Central memory CD8-positive, alpha-beta T cell (primary cell): ENCODE measurements at places on chromosomes 6 and 20.

DNA sequence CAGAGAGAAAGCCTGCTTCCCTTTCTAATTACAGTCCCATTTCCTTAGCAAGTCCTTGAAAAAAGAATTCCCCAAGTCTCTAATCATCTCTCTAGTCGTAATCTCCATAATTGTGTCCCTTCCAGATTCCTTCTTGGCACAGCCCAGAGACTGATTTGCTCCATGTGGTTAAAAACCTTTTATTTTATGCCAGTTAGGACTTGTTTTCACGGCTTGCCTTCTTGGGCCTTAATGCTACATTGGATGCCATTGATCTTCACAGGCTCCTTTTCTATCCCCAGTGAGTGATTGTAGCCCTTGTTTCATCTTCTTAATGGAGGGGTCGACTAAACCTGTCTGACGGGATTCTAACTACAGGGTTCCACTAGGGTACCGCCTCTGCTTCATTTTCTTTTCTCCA, 650.6 kb upstream of the ARID1B start:
- DNase-seq: no peak

- no peak for DNase-seq
Measured at GRCh38 chr6:66662721-66663507, 955.9 kb upstream of the EYS start.

- no peak for DNase-seq
Measured at GRCh38 chr6:21594416-21595281, 1.1 kb downstream of the SOX4 start.

DNA sequence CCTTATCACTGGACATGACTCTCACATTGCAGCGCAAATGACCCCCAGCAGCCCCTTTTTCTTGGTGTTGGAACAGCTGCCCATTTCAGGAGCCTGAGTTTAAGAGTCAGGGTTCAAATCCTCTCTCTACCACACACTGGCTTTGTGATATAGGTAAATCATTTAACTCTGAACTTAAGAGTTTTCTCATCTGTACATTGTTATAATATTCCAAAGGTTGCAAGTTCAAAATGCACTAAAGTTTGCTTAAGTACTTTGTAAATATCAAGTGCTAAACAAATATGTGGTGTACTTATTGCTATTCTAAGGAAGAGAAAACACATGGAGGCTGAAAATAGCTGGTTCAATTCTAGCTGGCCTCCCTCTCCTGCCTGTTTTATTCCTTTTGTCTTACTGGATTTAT, 39.3 kb upstream of the PBOV1 start:
- DNase-seq: no peak

- no peak for DNase-seq
Measured at GRCh38 chr6:106895703-106896040, 78.9 kb downstream of the CD24 start.

- DNase-seq: no peak
Measured at GRCh38 chr6:118400098-118400497, 148.0 kb upstream of the PLN start.

DNA sequence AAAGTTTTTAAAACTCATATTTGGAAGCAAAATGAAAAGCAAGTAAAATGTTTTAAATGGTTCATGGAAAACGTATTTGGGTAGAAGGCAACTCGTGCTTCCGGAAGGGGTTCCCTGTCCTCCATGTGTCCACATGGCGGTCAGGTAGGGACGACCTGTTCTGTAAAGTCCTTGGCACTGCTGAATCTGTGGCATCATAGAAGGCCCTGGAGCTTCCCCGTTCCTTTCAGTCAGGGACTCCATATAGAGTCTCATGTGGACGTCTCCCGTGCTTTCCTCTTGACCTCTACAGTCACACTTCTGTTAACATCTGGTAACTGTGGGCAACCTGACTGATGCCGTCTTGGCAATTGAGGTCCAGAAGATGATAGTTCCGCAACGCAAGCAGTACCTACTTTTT, 11.4 kb downstream of the DYNLT1 start:
- DNase-seq: no peak

- no peak for DNase-seq
Measured at GRCh38 chr6:33949877-33950435, 146.2 kb upstream of the MLN start.

DNA sequence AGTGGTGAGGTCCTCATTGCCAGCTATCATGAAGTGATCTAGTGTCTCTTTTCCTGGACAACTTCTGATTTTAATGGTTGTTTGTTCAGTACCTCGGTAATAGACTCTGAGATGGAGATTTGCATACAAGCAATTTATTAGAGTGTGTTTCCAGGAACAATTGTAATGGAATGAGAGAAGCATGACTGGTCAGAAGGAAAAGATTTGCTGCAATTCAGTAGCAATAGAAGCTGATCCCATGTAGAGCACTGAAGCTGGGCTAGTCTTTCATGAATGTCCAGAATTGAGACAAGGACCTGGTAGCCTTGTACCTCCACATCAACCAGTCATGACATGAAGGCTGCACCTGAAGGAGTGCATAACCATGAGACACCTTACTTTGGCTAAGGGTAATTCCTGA, 526.5 kb downstream of the NKAIN2 start:
- DNase-seq: no peak

GRCh38 chr20:32985596-32985995, 18.6 kb downstream of the SUN5 start:
- no peak for DNase-seq

DNA sequence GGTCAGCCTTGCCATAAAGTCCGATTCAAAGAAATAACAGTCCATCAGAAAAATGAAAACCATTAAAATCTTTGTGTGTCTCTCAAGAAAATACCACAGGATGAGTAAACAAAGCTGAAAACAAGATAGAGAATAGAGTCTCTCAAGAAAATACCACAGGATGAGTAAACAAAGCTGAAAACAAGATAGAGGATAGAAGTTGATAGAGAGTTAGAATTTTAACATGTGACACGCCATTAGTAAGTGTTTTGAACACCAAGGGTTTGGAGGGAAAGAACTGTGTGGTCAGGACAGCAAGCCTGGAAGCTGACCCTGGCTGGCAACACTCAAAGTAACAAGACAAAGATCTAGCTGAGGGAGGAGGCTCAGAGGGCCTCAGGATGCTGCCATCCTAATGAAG, 43.9 kb upstream of the PRND start:
- DNase-seq: no peak

DNA sequence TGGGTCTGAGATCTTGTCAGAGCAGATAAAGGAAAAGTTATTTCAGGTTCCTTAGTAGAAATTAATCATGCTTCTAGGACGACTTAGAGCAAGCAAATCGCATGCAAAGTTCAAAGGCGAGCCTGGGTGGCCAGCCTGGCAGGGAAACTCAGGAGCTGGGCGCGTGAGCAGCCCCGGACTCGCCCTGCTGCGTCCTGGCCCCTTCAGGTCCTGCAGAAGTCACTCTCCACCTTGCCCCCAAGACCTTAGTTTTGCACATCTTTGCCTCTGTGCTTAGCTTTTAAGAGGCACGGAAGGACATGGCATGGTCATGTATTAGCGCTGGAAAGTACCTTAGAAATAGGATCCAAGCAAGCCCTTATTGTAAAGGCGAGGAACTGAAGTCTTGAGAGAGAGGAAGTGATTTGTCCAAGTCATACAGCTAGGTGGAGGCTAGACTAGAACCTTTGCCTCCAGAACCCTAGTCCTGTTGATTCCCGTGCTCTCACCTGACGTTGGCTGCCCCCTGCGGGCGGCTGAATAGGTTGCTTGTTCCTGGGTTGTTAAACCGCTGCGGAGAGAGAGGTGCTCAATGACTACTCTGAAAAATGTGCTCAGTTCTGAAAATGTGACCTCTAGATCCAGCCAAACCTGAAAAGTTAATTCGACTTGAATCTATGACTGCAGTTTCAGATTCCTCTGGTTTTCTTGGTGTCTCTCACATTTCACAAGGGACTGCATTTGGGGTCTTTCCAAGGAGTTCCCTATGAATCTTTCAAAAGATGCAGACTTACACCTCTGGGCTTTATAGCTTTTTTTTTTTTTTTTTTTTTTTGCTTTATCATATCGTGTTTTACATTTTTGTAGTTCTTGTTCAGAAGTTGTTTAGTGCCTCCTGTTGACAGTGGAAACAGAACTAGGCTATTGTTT, 2.7 kb downstream of the MYB start:
- peak; percentile 37 for DNase-seq

- DNase-seq: no peak
Measured at GRCh38 chr20:2692036-2692885, at the start of gene EBF4. Gene EBF4, plus strand, starts transcription at chr20:2692780. Its CDS starts 866 bp downstream, at chr20:2693646.
